ENCODE measurements at places on chromosomes 4 and X.

DNA sequence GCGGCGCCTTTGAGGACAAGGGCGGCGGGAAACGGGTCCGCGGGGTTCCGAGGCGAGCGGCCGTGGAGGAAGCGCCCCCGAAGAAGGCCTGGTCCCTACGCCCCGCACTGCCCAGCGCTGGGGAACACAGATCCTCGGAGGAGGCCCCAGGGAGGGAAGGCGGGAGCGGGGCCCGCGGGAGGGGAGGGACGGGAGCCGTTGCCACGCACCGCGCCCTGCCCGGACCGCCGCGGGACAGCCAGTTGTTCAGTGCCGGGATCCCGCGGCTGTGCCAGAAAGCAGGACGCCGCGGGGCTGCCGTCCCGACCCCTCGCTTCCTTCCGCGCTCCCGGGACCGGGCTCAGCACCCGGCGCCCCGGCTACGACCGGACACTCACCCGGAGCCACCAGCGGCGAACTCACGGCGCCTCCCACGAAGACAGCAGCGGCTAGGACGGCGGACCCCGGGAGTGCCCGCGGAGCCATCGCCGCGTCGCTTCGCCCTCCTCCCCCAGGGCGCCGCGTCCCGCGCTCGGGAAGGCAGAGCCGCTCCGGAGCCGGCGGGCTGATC, 278 bp downstream of the RELL1 start:
- DNase-seq: peak; percentile 45

GRCh38 chr4:186739802-186740434, 16.3 kb upstream of the FAT1 start:
- no peak for DNase-seq

GRCh38 chr4:7192252-7193029, at the start of gene SORCS2:
TSS of gene SORCS2 (plus strand) at chr4:7192538.
- DNase-seq: peak; percentile 69

DNA sequence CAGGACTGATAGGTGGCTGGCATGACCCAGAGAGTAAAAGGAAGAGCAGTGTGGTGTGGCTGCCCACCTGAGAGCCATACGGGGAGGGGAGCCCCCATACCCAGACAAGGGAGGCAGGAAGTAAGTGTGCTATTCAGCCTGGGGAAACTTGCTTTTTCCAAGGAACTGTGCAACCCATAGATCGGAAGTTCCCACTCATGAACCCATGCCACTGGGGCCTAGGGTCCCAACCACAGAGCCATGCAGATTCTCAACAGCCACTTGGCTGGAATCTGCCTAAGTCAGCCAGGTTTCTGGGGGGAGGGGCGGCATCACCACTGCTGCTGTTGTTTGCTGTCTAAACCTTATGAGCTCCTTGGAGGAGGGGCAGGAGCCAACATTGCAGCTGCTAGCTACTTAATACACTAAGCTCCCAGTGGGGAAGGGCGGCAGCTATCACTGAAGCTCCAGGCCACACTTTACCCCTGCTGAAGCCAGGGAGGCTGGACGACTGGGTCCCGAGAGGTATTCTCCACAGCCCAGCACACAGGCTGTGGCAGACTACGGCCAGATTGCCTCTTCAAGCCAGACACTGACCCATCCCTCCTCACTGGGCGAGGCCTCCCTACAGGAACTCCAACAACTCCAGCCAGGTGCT, 410.4 kb downstream of the INPP4B start:
- no peak for DNase-seq

GRCh38 chr4:43276321-43276720, 383.8 kb downstream of the GRXCR1 start:
- DNase-seq: no peak

DNA sequence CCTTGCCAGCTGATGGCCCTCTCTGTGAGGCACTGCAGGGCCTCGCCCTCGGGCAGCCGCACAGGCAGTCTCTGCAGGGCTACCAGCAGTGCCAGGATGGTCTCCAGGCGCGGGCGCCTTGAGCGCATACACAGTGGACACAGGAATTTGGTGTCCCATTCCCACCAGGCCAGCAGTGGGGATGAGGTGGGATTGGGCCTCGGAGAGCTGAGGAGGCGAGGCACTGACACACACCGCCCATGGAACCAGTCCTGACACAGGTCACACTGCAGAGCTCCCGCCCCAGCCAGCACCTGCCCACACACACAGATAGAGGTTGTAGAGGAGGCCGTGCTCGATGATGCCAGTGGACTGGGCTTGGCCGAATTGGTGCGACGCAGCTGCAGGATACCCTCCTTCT, 30.7 kb downstream of the KDM5C start:
- no peak for DNase-seq

DNA sequence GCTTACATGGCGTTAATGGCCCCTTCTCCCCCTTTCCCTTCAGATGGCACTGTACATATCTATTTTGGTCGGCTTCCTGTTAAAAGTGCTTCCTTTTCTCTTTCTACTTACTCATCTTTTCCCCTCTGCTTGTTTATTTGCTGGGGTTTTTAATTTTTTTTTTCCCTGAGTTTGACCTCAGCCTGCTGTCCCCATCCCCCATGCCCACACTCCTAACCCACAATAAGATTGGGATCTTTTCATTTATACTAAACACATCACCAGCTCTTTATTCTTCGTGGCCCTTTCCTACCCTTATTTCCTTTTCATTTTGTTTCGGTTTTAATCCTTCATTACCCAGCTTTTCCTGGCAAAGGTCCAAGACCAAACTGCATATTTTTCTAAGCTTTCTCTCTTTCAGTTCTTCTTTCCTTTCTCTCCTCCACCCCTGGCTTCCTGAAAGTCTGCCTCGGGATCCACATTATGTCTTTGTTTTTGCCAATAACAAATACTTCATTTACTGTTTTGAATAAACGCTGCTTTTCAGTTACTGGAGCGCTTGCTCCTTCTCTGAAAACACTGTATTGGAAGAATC, 152.0 kb upstream of the USP9X start:
- DNase-seq: peak; percentile 59

- peak; percentile 15 for DNase-seq
Observed at GRCh38 chrX:77953708-77954107, 15.7 kb downstream of the PGAM4 start.

DNA sequence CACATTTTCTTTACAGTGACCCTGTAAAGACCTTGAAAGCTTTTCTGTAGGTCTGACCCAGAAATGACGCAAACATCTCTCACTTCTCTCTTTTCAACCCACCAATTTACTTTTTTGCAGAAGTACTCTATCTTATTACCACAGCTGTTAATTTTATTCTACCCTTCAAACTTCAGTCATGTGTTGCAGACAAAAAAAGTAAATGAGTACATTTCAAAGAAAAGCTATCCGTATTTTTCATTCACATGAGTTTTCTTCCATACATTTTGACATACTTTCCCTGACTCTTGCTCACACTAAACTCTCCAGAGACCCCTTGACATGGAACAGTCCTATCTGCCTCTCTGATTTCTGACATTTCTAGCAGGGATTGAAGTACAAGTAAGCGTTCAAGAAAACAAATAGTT, 51.7 kb downstream of the SLC7A11 start:
- DNase-seq: no peak

GRCh38 chr4:128521648-128522111, 234.1 kb upstream of the PGRMC2 start:
- peak; percentile 59 for DNase-seq

DNA sequence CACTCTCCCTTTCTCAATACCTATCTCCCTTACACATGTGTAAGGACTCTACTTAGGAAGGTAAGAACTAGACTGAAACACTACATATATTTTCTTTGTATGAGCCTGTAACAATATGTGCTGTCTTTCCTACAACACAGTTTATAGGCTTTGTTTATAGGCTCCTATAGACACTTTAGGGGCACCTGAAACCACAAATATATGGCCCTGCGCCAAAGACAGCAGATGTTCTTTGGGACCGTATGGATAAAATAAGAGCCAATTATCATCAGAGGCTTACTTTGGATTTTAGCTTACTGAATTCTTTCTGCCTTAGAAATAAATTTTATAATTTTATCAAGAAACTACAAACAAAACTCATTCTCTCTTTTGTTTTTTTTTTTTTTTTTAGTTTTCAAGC, 16.6 kb upstream of the CXCL3 start:
- no peak for DNase-seq

DNA sequence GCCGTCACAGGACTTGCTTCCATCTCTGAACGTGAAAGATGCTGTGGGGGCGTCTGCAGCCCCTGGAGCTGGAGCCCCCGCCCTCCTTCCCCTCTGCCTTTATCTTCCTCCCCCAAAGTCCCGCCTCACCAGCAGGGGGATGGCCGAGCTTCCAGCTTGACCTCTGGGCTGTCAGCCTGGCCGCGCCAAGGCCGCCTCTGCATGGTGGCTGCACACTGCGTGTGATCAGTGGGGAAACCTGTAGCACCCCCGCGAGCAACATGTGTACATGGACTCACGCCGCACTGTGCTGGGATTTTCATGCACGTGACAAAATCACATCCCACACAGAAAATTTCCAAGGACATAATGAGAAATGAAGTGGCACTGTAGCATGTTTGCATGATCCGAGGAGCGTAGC, 26.5 kb upstream of the PSAPL1 start:
- no peak for DNase-seq

DNA sequence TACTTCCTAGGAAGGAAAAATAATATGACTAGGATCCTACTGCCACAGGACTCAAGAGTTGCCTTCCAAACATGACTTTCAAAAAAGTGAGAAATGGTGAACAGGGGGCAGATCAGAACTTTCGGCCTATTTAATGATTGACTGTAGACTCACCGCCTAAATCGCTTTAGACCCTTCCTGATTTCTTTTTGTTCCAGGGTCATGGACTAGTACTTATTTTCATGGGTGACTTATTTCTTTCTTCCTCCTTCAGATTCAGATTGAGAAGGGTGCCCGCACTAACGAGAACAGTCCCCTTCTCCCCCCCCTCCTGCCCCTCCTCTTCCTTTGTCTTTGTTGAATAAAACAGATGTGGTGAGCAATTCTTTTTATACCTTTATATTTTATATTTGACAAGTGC, 48.0 kb upstream of the KLHL8 start:
- DNase-seq: no peak

DNA sequence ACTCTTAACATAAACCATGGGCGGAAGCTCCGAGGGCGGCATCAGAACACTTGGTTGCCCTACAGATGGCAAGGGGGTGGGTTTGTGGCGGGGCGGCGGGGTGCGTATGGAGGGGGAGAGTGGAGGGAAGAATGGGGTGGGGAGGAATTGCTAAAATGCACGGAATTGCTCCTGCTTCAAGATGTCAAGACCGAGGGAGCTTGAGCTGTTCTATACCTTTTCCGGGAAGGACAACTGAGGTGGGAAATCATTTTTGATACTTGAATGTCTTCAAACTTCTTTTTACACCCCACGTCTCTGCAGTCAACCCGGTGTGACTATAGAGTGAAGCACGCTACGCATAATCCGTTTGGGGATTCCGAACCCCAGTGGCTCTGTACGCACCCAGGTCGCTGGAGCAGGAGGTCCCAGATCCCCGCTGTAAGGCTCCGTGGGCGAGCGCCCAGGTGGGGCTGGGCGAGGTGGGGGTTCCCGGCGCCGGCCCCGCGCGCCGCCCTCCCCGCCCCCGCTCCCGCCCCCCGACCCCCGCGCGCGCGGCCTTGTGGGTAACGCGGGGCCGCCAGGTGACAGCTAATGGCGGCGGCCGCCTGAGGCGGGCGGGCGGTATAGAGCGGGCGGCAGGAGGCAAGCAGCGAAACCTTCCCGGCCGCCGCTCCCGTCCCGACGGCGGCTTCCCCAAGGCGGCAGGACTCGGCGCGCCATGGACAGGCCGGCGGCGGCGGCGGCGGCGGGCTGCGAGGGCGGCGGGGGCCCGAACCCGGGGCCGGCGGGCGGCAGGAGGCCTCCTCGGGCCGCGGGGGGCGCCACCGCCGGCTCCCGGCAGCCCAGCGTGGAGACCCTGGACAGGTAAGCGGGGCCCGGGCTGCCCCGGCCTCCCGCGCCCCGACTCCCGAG, at the start of gene MTMR1:
TSS of gene MTMR1 (plus strand) at position 566 of the 894 bp plus-strand sequence. CDS start at position 701, 135 bp downstream.
- peak; percentile 14 for DNase-seq

- DNase-seq: no peak
Observed at GRCh38 chr4:5399124-5399523, 309.2 kb downstream of the EVC2 start.

DNA sequence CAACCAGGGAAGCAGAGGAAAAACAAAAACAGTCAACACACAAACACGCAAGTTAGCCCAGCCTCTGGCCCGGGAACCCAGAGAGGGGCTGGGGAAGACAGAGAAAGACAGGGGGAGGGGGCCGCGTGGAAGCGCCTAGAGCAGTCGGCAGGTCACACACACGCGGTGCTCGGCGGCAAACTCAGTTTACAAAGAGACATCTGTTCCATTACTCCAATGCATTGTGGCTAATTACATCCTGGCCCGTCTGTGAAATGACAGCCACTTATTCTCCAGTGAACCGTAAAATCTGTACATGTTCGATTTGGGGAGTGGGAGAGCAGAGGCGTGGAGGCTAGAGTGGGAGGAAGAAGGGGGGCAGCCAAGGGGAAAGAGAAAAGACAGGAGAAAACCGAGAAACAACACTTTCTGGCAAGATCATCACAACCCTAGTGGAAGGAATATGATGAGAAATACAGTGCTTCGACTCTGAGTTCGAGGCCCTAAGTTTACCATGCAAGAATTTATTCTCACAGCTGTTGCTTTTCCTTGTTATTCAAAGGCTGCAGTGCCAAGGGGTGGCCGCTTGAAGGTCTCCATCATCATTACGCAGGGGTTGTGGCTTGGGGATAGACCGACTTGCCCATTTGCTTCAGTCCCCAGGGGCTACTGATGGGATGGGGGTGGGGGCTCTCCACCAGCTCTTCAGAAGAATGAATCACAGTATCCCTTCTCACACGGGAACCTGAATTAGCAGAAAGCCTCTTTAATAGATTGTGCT, 167.7 kb downstream of the MGST2 start:
- DNase-seq: no peak

- no peak for DNase-seq
Observed at GRCh38 chrX:107849747-107850421, 24.2 kb downstream of the MID2 start.

DNA sequence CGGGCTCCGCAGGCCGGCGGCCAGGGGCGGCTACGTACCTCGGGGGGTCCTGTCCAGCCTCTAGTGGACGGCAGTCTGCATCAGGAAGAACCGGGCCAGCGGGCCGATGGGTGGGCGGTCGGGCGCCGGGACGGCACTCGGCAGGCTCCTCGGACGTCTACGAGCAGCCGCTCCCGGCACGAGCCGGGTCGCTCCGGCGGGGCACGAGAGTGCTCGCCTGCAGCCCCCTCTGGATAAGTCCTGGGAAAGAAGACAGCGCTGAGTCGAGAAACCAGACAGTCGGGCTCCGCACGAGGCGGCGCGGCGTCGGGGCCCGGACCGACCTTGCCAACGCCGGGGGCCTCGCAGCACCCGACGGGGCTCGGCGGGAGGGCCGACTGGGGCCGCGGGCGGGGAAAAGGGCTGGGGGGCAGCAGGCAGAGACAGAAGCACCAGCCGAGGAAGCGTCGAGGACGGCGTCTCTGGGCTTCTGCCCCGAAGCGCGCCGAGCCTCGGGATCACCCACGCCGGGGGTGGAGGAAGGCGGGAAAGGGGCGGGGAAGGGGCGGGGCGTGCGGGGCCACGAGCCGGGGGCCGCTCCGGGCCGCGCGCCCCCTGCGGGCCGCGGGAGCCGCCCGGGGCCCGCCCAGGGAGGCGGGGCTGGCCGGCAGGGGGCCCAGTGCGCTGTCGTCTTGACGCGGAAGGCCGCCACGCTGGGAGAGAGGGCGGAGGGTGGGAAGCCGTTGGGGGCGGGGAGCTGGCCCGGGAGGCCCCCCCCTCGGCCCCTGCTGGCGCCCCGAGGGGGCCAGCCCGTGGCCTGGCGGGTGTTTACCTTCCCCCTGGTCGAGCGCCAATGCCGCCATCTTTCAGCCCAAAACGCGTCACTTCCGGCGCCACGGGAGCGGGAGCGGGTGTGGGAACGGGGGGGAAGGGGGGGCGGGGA, 1.9 kb downstream of the KLHL15 start:
- DNase-seq: peak; percentile 96

Data from fibroblast of skin of scalp (primary cell).